Stimulated activated naive CD4-positive, alpha-beta T cell treated with Interleukin-2 at 50 U/mL for 16 hours (primary cell): ENCODE measurements at places on chromosomes 16 and 17.

DNA sequence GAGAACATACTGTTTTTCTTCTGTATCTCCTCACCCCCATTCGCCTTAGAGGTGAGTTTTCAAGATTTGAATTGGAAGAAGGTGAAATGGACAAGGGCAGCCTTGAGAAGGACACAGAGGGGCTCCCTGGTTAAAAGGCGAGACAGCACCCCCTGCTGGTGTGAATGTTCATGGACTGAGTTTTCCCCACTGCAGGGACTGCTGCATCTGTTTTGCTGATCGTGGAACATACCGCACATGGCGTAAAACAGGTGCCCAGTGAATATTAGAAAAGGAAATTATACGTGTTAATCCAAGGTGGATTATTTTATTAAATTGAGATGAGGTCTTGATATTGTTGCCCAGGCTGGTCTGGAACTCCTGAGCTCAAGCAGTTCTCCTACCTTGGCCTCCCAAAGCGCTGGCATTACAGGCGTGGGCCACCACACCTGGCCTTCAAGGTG, 54.5 kb downstream of the NDE1 start:
- DNase-seq, result peak; percentile 63

DNA sequence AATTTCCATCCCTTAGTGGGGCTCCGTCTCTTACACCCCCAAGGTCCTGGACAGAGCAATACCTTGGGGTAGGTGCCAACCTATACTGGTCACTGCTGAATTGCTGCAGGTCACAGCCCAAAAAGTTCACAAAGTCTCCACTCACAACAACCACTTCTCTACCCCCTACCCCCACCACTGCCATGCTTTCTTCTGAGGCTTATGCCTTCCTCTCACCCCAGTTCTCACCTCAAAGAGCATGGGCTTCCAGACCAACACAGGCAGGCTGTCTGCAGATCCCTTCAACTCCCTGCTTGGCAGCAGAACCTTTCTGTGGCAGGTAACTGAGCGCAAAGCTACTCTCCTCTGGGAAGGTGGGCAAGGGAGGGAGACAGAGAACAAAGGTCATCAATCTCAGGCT, 35.5 kb downstream of the C16orf78 start:
- DNase-seq, result no peak

- DNase-seq, result no peak
Measured at GRCh38 chr16:57791893-57792461, 10.3 kb downstream of the KIFC3 start.

- DNase-seq, result no peak
Measured at GRCh38 chr16:83345846-83346640, 461.7 kb upstream of the HSBP1 start.

GRCh38 chr16:12315330-12316136, 339.0 kb downstream of the SNX29 start:
- no peak for DNase-seq

DNA sequence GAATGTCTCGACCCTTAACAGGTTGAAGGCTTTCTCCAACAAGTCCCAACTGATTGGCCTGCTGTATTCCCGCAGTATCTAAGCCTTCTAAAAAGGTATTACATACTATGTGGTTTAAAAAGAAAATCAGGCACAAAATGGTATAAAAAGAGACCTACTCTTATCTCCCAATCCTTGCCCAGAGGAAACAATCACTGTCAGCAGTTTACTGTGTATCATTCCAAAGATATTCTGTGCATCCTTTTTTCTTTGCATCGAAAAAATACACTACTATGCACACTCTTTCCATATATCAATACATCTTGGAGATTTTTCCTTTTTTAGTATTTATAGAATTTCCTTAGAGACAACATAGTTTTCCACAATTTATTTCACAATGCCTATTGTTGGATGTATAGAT, 118.8 kb upstream of the TBX2 start:
- DNase-seq, result no peak
